Hippocampal formation (tissue), 2 donors: ENCODE measurements at places on chromosomes 7 and 10.

DNA sequence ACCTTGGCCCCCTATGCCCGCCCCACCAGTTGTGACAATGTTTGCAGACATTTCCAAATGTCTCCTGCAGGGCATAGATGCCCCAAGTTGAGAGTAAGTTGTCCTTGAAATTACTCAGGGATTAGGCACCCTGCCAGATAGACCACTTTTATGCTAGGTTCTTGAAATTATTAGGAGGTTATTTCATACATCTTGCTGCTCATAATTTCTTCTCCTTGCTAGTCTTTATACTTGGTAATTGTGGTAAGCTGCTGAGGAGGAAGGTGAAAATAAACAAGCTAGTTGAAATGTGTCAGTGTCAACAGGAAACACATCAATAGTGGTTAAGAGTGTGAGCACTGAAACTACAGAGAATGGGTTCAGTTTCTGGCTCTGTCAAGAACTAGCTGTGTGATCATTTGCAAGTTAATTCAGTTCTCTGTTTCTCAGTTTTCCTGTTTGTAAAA is 63.7 kb upstream of the AOAH start:
- DNase-seq: no peak

DNA sequence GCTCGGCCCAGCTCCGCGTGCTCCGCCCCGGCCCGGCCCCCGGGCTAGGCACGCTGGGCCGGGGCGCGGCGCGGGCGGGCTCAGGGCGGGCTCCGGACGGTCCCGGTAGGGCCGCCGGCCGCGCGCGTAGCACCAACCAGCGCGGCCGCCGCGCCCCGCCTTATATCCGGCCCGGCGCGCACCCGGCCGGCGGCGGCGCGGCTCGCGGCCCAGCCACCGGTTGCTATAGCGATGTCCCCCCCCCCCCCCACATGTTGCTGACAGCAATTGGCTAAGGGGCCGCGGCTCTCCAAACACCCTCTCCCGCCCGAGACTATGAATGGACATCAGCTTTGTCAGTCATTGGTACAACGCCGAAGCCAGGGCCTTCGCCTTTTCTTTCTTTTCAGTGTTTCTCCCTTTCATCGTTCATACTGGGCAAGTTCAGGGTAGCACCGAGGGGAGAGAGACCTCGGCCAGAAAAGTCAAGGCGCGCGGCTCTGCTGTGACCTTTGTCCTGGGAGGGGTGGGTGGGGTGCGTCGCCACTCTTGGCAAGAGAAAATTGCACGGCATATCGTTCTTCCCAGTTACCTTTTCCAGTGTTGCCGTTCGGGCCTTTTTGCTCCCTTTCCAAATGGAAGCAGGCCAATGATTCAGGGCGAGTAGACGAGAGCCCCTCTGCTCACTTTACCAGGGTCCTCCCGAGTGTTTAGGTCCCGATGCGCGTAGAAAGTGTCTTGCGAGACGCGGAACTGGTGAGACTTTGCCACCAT is 354.2 kb downstream of the DNAJB6 start:
- DNase-seq: peak; percentile 64

GRCh38 chr10:4770801-4771553 is 55.0 kb upstream of the AKR1E2 start:
- DNase-seq: peak; percentile 23

DNA sequence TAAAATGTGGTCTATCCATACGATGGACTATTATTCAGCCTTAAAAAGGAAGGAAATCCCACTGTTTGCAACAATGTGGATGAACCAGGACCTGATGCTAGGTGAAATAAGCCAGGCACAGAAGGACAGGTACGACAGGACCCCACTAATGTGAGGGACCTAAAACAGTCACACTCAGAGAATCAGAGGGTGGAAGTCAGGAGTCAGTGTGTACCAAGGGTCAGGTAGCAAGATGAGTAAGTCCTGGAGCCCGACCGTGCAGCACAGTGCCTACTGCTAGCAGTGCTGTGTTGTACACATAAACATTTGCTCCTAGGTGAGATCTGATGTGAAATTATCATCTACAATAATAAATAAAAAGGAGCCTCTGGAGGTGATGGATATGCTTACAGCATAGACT is 322.3 kb downstream of the GLRX3 start:
- DNase-seq: no peak

GRCh38 chr7:33872870-33873269 is 32.5 kb upstream of the BMPER start:
- no peak for DNase-seq

DNA sequence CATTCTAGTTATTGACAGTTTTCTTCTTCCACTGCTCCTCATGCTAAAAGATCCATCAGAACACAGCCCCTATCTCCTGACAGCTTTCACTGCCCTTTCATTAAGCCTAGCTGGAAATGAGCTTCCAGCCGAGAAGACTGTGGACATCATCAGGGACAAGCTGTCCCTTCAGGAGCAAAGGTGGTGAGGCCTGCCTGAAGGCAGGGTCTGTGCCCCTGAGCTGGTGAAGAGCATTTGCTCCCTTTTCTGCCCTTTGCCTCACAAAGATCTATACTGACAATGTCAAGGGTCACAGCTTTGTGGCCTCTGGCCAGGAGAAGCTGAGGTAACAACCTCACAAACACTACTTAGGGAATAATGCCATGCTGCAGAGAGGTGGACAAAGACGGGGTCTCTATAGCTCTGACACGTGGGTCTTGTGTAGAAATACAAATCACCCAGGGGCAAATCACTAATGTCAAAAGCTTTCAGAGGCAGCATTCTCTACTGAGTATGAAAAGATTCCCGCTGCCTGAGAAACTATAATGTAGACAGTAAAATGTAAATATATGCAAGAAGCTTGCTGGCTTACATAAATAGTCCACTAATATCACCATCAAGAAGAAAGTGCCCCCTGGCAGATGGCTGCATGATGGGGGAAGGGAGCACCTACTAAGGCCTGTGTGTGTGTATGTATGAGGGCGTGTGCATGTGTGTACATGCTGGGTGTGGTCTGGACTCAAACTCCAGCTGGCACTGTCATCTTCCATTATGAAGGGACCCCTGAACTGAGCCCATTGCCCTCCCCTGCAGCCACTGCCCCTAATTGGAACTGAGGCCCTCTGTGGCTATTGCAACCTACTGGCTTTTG is 55.8 kb downstream of the HBP1 start:
- DNase-seq: no peak

DNA sequence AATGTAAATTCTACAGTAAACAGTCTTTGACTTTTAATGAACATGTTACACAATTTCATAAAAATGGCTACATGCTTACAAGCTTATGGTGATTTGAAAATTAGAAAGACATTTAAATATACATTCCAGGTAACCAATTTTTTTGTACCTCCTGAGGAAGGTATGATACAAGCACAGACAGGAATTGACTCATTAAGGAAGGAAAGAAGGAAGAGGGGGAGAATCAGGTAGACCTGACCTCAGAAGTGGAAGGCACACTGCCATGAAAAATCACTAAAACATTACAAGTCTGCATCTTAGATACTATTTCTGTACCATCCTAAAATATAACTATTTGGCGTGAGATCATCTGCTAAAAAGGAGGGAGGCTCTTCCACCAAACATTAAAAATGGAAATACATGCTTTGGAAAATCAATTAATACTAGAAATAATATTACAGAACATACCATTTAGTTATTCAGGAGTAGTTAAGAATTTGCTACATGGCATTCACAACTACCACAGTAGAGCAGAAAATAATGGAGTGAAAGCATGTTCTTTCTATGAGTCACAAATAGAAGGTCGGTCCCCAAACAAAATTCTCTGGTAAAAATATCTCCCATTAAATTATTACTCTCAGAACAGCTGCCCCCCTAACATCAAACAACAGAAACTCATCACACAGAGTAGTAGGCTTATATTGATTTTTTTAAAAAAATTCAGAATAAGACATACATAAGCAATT is 15.2 kb downstream of the RAB11FIP2 start:
- no peak for DNase-seq

DNA sequence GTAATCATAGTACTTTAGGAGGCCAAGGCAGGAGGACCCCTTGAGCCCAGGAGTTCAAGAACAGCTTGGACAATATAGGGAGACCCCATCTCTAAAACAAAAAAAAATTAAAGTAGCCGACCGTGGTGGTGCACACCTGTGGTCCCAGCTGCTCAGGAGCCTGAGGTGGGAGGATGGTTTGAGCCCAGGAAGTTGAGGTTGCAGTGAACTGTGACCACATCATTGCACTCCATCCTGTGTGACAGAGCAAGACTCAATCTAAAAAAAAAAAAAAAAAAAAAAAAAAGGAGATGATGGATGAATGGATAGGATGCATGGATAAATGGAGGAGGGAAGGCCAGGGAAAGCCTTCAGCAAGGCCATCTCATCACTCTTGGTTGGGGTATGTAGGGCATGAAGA is 33.4 kb upstream of the BMPR1A start:
- DNase-seq: no peak

DNA sequence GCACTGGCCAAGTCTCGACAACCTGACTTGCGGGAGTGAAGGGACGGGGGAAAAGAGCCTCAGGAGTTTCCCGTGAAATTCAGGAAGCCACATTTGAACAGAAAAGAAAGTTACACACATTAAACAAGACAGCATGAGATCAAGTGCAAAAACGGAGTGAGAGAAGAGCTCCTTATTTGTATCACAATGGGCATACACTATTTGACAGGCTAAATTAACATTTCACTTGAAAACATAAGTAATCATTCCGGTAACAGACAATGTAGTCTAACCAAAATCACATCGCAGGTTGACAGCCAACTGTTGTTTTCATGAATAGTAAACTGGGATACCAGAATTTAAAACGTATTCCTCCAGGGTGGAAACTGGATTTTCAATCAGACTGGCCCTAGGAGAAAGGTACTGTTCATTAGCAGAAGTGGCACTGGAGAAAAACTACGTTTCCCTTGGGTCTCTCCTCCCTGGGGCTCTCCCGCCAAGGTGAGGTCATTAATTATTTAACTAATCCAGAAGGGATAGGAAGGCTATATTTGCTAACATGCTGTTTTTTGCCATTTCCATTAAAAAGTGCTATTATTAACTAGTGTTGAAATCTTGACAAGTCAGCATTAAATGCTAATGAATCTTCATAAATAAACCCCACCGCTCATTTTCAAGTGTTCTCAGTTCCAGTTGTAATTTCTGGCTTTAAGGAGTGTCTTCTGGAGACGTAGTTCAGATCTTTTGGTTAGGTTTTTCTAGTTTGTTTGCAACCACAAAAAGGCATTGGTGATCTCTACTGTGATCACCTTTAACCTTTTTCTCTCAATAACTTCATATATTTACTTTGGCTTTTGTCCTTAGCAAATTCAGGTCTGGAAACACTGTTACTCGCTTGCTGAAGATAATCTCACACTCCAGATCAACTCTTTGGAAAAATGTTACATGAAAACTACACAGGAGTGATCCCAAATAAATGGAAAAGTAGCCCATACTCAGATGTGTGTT is 25.1 kb downstream of the RHEB start:
- DNase-seq: no peak

- no peak for DNase-seq
Observed at GRCh38 chr10:119525116-119525515, 17.4 kb downstream of the RGS10 start.

DNA sequence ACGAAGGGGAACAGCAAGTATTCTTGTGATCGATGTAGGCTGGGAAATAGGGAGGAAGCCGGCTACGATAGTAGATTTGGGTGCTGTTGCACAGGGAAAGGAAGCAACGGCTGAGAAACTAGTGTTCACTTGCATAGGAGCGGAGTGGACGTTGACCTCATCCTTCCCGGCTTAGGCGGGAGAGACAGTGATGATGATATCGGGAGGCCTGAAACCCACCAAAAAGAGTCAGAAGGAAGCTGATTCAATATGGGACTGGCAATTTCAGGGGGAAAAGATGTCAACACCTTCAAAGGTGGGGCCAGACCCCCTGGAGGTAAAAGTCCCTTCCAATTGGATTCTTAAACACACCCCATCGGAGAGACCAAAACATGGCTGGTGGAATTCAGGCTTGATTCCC is 61.3 kb downstream of the CARD11 start:
- no peak for DNase-seq

DNA sequence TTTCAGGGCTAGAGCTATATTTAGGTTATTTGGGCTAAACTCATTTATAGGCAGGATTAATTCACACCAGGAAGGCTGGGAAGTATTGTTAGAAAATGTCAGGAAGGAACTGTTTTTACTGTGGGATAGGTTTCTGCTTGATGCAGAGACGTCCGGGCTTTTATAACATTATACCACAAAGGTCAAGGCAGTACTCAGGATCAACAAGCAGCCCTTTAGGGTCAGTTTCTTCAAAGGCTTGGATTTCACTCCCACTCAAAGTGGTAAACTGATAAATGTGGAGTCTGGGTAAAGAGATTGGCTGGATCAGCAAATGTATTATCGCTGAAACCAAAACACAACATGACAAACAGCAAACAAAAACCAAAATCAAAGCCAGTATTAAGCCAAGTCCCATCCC is 127.2 kb downstream of the ARL5B start:
- no peak for DNase-seq

DNA sequence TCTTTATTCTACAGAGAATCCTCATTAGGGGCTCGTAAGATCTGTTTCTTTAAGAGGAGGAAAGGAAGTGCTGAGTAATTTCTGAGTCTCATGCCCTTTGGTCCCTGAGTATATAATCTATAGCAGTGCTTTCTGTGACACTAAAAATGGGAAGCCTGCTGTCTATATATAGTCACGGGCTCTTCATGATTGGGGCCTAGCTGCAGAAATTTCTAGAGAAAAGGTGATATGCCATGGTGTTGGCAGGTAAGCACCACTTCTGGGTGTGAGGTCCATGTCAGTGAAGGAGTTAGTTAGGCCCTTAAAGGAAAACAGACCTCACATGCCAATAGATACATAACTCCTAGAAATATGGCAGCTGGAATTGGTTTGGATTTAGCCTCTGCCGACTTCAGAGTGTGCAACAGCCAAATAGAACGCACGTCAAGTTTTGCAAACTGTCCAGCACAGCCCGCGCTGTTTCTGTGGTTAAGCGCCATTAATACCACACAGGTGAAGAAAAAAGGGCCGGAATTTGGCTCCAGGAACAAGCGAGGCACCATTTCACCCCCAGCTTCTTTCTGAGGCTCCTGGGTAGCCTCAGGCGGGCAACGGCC is 123.2 kb downstream of the TACC2 start:
- no peak for DNase-seq

- no peak for DNase-seq
Observed at GRCh38 chr7:111532625-111533024, 29.7 kb downstream of the IMMP2L start.

DNA sequence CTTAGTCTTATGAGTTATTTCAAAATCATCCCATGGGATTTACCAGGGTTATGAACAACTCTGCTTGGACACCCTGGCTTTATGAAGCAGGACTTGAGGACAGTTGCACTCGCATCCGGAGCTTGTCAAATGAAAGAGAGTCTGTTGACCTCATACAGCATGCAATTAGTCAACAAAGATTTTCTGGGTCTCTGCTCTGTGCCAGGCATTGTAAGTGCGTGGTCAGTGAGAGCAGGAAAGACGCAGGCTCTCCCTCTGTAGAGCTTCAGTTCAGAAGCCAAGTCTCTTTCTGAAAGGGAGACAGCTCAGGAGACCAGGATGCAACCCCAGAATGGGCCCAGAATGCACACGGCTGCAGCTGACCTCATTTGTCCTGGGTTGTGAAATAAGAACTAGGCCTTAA is 45.5 kb upstream of the DMBT1 start:
- no peak for DNase-seq

DNA sequence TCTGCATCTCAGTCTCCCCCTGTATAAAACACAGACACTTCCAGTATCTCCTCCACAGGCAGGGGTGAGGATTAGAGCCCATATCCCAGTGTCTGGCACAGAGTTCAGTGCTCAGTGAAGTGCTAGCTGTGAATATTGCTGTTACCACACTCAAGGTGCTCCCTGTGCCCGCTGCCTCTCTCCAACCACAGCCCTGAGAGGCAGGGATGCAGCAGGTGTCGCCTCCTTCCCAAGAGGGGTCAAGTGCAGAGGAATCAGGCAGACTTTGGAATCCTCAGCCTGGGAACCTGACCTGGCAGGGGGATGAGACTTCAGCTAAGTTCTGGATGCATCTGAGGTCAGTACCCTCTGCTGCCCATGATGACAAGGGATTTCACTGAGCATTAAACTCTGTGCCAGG is 163.1 kb downstream of the GFRA1 start:
- no peak for DNase-seq
